HFFc6 (cell line): ENCODE measurements at places on chromosomes 4 and X. TPM values are rescaled to one million over a fixed set of nuclear protein-coding genes. Genes with fewer than 3 reads are reported as not detected.
A peak's percentile ranks its signal among the peaks of the same experiment; 100 is the strongest.

PAGE4 gene
- total RNA-seq: not detected in 2 replicates

DNA sequence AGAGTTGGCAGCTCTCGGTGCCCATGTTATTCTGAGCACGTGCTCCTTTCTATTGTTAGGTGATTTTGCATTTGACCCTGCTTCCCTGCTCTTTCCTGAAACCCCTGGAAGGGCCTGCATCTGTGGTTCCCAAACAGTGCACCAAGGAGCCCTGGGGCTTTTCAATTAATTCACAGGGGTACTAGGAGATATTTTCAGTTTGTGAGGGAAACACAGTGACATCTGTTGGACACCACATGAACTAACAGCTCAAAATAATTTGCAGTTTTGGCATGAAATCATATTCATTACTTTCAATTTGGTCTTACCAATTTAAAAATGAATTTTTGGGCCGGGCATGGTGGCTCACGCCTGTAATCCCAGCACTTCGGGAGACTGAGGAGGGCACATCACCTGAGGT lies 156.6 kb downstream of the GATB start:
- peak; percentile 12 for DNase-seq

DNA sequence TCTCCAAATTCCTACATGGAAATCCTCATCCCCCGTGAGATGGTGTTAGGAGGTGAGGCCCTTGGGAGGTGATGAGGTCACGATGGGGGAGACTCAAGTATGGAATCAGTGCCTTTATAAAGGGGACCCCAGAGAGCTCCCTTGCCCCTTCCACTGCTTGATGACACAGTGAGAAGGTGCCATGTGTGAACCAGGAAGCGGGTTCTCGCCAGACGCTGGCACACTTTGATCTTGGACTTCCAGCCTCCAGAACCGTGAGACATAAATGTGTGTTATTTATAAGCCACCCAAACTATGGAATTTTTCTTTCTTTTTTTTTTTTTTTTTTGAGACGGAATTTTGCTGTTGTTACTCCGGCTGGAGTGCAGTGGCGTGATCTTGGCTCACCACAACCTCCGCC lies 237.6 kb downstream of the DHRSX start:
- no peak for DNase-seq

- no peak for DNase-seq
Measured at GRCh38 chrX:21374163-21374993, at the start of gene CNKSR2. CNKSR2 (plus strand) TSS chrX:21374418; CDS start chrX:21374898, 480 bp downstream.

FGFR3 gene
- 0.61 to 1.6 TPM (median 0.64 TPM) in 3 replicates for total RNA-seq

DNA sequence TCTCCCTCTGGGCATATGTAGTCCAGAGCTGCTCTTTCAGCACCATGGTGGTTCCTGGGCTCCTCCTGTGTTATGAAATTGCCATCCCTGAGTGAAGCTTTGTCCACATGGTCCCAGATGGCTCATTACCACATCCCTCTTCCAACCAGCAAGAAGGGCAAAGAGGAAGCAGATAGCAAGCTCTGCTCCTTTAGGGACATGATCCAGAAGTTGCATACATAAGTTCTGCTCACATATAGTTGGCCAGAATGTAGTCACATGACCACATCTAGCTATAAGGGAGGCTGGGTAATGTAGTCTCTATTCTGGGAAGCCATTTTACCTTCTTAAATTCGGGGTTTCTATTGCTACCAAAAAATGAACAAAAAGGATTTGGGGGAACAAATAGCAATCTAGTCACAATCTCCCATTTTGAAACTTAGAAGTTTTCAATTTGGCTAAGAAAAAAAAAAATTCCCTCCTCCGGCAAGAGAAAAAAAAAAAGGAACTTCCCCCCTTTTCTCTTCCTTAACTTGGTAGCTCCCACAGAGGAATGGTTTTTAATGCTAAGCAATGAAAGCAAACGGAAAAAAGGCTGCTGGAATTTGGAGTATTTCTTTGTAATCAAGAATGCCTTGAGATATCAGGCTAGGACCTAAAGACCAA lies 88.2 kb upstream of the USP9X start:
- peak; percentile 32 for DNase-seq

BMPR1B gene
- not detected in 2 replicates for total RNA-seq

EDNRA gene
- total RNA-seq: 1.3 to 2.3 TPM (median 1.6 TPM) in 3 replicates

DNA sequence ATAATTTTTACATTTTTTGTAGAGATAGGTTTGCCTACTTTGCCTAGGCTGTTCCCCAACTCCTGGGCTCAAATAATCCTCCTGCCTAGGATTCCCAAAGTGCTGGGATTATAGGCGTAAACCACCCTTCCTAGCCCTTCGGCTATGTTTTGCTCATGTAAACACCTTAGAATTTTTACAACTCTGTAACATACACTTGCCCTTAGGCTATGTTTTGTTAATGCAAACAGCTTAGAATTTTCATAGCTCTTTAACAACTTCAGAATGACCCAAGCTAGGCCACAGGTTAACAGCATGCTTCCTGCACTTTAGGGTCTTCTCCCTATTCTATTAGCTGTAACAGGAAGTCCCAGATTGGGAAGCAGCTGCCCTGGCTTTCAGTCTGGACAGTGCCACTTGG lies 24.2 kb downstream of the KLHL15 start:
- no peak for DNase-seq

DNA sequence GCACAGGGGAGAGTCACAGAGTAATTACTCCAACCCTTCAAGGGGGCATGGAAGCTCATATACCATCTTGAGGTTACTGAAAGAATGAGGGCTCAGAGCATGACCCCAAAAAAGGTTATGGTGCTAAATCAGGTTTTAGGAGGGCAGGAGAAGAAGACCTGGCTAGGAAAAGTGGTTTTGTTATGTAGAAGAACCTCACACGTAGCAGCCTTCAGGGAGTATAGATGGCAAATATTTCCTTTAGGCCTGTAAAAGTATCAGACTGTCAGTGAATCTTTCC lies 102.0 kb upstream of the PDE5A start:
- DNase-seq: no peak

AREG gene
- total RNA-seq: 0.24 to 0.37 TPM (median 0.37 TPM) in 3 replicates

- no peak for DNase-seq
Measured at GRCh38 chr4:144819591-144819990, 173.6 kb downstream of the HHIP start.

PPARGC1A gene
- total RNA-seq: not detected in 3 replicates

HSFX1 gene
- total RNA-seq: 0.33 to 0.54 TPM (median 0.47 TPM) in 3 replicates

DNA sequence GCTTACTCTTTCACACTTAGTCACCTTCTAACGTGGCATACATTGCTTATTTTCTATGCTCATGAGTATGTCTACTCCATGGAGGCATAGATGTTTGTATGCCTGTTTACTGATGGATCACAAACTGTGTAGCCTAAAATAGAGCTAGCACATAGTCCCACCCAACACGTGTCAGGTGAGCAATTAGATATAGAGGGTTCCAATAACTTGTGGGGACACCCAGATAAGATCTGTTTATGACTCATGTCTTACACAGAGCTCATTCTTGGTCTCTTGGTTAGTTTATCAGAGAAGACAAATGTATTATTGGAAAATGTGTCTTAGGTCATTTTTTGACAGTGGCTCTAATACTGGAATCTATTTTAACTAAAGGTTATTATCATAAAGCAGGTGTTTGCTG lies 6.8 kb downstream of the ZFP42 start:
- DNase-seq: peak; percentile 5

- DNase-seq: peak; percentile 56
Measured at GRCh38 chr4:187908079-187908561, 87.5 kb upstream of the ZFP42 start.

CXCL9 gene
- not detected in 3 replicates for total RNA-seq

GRCh38 chr4:62490635-62491034 lies 1290.5 kb downstream of the ADGRL3 start:
- no peak for DNase-seq

HELT gene
- not detected in 2 replicates for total RNA-seq

- no peak for DNase-seq
Measured at GRCh38 chrX:18616688-18617406, 55.1 kb downstream of the RS1 start.

GRCh38 chr4:183499389-183499788 lies 5.5 kb upstream of the ING2 start:
- DNase-seq: no peak

GRID2 gene
- total RNA-seq: not detected in 3 replicates

GRCh38 chrX:83008415-83008814 lies 499.7 kb upstream of the POU3F4 start:
- no peak for DNase-seq
